ENCODE measurements at places on chromosomes 12 and 14.

- no peak for DNase-seq
Measured at GRCh38 chr12:42235426-42235825, 2.6 kb downstream of the YAF2 start.

DNA sequence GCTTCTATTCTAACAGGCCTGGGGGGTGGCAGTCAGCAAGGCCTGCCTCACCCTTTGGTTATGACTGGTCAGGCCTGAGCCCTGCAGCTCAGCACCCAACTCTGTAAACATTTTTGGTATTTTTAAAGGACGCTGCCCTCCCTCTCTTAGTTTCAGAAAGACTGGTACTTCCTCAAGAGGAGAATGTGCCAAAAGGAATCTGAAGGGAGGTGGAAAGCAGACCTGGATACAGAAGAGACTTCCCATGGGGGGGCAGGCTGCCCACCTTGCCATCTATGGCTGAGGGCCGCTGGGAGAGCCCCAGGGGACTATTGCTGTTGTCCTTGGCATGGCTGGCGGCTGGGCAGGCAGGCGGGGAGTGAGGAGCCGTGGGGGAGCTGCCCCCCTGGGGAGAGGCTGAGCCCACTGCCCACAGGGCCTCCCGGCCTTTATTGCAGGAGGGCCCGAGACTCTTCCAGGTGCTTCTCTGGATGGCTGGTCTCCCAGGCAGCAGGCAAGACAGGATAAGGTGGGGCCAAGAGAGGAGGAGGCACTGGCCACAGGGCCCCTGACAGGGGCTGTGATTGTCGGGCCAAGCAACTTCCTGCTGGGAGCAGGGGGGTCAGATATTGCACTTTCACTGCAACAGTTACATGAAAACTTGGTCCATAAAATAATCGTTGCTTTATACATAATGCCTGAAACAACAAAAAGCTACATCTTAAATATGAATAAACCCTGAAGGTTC is 3.5 kb downstream of the ARL6IP4 start:
- DNase-seq: no peak

GRCh38 chr12:60568914-60569313 is 973.1 kb downstream of the SLC16A7 start:
- DNase-seq: no peak

- no peak for DNase-seq
Measured at GRCh38 chr14:64337888-64338615, 43.9 kb upstream of the ESR2 start.

- DNase-seq: no peak
Measured at GRCh38 chr12:124493809-124494750, 73.3 kb downstream of the NCOR2 start.

DNA sequence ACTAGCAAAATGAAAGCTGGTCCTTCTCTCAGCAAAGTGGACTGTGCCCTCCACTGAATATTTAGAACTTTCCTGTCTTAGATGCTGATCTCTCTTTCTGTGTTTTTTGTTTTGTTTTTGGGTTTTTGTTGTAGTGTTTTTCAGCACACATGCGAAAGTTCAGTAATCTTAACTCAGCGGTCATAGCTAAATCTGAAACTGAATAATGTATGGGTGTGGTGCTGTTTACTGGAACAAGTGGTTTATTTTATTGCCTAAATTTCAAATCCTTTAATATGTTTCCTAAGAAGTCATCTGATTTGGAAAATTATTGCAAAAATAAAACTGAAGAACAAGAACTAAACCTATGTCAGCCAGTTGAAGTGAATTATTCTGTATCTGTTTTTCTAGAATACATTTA is 116.0 kb upstream of the LRIG3 start:
- no peak for DNase-seq

GRCh38 chr14:87643005-87643404 is 350.0 kb downstream of the GALC start:
- no peak for DNase-seq

GRCh38 chr12:130818635-130819576 is 20.1 kb downstream of the STX2 start:
- DNase-seq: peak; percentile 72

GRCh38 chr12:27602516-27602915 is 78.5 kb downstream of the PPFIBP1 start:
- no peak for DNase-seq

DNA sequence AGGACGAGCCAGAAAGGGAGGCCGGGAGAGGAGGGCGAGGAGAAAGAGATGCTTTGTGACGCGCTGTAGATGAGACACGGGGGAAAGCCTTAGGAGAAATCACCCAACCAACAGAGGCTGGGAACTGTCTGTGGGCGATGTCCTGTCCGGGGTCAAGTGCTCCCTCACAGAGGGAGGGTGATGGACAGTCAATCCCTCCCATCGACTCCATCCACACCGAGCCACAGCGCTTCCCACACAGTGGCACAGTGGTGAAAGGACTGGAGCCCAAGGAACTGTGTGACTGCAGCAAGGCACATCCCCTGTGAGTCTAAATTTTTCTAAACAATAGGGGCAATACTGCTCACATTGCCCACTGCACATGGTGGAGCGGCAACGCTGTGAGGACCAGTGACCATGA is 89.1 kb downstream of the TTC7B start:
- no peak for DNase-seq

DNA sequence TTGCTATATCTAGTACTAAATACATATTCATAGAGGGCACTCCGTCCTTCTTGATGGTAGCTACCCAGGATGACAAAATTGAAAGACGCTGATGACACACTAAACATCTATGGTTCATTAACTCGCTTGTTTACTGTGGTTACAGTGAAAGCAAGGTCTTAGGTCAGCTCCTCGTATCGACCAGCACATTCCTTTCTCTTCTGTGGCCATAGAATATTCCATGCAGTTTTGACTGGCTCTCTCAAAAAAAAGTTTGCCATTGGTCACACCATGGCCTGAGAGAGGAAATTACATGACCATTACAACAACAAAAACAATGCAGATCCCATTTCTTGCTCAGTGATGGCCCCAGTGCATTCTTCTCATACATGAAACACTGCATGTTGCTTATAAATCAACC is 411.4 kb upstream of the SOX5 start:
- DNase-seq: no peak

DNA sequence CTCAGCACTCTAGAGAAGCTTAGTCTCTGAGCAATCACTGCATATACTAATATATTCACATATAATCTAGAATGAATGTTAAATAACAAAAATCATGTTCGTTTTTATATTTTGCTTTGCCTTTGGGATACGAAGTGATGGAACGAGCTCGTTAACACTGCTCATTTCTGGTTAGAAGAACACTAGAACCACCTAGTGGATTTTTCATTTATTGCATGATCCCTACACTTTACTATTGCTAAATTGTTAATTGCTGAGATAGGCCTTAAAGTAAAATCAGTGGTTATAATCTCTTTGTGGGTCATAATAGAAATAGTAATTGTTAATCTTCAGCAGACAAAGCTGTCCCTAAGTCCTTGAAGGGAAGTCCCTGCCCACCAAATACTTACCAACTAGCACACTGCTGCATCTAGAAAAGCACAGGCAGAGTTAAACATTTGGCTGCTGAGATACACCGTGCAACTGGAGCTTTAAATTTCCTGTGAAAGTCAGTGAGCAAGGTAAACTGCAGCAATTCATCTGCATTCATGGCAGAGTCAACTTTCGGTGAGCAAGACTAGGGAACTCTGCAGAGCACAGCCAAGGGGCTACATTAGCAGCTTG is 353.7 kb downstream of the APAF1 start:
- DNase-seq: no peak

All from activated CD8-positive, alpha-beta memory T cell treated with anti-CD3 and anti-CD28 coated beads for 1 hour (primary cell).